ENCODE measurements at places on chromosomes 12 and 14.

DNA sequence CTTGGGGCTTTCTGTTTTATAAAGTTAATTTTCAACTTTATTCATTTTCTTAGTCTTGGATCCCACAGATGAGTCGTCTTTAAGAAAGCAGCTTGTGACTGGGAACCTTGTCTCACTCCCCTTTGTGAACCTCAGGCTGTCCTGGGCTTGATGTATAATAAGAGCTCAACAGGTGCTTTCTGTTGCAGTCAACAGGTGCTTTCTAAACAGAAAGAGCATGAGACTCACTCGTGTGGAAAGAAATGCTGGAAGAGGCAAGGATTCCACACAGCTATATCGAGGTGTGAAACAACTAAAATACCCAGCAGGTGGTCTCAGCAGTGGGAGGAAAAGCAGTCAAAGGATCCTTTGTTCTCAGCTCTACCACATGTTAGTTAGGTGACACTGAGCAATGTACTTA, 398.9 kb downstream of the EGLN3 start:
- DNase-seq, result no peak

DNA sequence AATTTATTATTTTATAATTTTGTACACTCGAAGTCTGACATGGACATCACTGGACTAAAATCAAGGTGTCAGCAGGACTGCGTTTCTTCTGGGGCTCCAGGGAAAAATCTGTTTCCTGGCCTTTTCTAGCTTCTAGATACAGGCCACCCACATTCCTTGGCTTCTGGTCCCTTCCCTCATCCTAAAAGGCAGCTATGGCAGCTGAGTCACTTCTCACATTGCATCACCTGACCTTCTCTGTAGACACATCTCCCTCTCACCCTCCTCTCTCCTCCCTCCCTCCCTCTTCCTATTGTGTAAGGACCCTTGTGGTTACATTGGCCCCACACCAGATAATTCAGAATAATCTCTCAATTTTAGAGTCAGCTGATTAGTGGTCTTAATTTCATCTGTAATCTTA, 92.4 kb downstream of the RPS6KA5 start:
- peak; percentile 14 for DNase-seq

GRCh38 chr12:70240673-70241072, 2.6 kb upstream of the CNOT2 start:
- no peak for DNase-seq

DNA sequence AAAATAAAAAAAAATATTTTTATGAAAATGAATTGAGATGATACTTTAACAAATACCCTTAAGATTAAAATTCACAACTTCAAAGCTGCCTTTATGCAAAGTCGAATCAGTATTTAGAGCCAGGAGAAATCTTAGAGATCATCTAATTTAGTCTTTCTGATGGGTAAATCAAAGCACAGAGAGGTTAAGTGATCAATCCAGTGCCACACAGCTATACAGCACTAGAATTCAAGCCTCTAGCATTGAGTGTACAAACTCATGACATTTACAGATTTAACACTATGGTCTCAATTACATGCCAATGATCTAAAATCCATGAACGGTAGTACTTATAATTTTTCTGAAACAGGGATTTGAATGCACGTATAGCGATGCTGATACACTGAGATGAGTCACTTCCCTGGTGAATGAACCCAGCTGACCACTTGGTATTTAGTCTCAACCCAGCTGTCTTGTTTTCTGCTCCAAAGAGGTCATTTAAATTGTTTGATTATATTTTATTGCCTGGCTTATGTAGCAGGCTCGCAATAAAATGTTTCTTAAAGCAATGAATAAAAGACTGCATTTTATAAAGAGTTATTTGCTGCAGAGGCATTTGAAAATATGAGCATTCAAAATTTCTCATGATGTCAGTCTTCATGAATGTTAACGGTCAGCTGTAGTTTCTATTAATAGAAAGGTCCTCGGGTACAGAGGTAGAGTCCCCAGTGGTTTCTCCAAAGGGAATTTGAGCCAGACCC, 152.4 kb upstream of the PRICKLE1 start:
- peak; percentile 84 for DNase-seq

- DNase-seq, result no peak
These were observed 18.7 kb downstream of the NRXN3 start for GRCh38 chr14:78188882-78189281.

GRCh38 chr12:126784328-126784921, 1482.5 kb upstream of the TMEM132C start:
- peak; percentile 16 for DNase-seq
